ENCODE measurements at places on chromosomes 7 and 10.

- DNase-seq = no peak
Measured at GRCh38 chr7:109532262-109532992, 962.8 kb downstream of the DNAJB9 start.

DNA sequence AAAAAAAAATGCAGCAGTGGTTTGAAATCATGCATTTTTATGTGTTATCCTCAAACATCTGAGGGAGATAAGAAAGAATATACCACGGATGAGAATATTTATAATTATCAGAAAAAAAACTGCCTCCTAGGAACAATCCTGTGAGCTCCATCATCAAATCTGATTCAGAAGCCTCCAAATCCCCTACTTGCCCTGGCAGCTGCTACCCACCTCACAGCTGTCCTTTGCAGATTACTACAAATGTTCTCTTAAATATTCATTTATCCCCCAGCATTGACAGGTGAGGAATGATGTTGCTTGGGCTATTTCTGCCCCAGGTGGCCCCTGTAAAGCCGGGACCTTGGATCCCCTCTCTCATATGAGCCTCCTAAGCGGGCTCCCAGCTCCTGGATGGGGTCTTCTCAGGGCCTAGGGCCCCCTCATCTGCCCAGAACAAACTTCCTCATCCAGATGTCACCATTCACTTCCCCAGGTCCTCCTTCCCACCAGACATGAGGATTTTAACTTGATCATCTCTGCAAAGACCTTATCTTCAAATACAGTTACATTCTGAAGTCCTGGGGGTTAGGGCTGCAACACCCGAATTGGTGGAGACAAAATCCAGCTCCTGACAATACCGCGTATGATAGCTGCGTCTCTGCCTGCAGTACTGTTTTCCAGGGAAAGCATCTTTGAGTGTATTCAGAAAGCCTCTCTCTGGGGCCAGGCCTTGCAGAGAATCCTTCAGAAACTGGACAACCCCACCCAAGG lies 81.9 kb upstream of the INSIG1 start:
- DNase-seq = no peak

GRCh38 chr10:33913194-33913593 lies 578.7 kb upstream of the NRP1 start:
- DNase-seq = no peak

DNA sequence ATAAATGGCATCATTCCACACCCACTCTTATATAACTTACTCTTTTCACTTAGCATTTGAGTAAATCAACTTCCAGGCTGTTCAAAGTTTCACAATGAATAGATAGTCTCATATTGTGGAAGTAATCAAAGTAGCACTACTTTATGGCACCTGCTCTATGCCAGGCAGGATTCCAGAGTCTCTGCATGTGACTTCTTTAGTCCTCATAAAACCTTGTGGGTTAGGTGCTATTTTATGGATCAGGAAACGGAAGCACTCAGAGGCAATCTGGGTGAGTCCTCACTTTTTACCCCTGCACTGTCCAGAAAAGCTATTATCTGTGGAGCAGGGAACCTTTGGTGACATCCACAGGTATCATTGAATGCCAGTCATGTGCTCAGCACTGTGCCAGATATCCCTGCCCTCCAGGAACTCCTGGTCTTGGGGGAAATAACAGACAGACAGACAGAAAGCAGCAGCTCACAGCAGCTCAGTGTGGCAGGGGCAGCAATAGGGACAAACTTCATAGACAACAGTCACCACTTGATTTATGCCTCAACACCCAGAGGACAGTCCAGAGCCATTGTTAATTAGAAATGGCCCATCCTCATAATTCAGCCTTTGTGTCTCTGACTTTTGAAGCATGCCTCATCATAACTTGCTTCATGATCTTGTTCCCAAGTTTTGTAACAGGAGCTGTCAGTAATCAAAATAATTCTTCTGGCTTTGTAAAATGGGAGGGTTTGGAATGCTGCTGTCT lies 160.6 kb downstream of the SEC23IP start:
- no peak for DNase-seq

DNA sequence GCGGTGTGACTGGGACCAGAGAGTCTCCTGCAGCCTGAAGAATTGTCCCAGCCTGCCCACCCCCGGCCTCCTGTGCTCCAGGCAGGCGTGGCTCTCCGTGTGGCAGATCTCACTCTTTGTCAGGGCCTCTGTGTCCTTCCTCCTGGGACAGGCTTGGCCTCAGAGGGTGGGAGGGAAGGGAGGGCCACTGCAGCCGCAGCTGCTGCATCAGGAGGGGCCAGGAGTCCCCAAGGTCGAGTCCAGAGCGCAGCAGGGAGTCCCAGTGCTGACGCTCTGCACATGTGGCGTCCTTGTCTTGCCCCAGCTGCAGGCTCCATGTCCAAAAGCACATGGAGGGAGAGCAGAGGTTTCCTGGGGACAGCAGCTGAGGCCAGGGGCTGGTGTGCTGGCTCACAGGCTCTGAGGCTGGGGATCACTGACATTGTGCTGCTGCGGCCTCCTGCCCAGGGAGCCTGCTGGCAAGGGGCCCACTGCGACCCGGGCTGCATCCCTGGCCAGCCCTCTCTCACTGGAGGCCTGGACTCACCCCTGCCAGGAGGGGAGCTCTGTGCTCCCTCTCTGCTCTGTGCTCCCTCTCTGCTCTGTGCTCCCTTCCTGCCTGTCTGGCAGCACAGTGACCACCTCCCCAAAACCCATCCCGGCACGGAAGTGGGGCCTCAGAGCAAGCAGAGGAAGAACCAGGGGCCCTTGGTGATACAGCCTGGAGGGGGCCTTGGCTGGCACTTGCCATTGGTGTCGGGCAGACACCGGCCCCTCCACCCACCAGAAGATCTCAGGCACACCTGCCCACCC lies 114.6 kb upstream of the RET start:
- no peak for DNase-seq

GRCh38 chr10:84108797-84109196 lies 30.5 kb upstream of the GHITM start:
- no peak for DNase-seq

- DNase-seq = no peak
Measured at GRCh38 chr7:135853499-135853898, 104.9 kb upstream of the FAM180A start.

DNA sequence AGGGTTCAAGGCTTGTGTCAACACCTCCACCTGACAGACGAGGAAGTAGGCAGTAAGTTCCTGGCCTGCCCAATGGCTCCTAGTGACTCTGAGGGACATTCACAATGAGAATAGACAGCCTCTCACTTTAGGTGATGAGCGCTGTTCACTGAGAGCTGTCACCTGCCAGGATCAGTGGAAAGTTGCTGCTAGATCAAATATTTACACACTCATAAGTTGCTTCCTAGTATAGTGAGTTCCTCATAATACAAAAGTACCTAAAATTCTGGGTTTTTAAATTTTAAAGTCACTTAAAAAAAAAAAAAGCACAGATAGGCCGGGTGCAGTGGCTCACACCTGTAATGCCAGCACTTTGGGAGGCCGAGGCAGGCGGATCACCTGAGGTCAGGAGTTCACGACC lies 320.8 kb downstream of the PRPF18 start:
- DNase-seq = no peak

DNA sequence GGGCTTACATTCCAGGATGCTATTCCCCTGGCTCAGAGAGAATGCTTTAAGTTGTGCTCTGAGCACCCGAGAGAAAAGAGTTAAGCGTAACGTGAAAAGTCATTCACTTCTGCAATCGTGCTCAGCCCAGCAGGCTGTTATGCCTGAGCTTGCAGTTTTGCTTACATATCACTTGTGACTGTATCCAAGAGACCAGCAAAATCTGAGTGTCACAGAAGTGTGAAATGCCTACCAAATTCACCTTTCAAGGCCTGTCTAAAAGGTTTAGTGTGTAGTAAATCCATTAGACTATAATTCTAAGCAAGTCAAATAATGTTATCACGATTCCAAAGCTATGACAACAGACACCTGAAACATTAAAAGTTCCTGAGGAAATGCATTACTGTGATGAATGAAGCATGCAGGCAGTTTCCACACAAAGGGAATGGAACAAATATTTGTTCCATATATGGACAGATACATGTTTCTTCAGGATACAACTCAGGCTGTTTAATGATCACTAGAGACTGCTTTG lies 20.1 kb downstream of the ITGB1 start:
- DNase-seq = no peak

Data from activated naive CD4-positive, alpha-beta T cell treated with anti-CD3 and anti-CD28 coated beads, Interleukin-2, amount 10 ng/mL, durations not matched to agents 7 days and 5 days (primary cell).